ENCODE measurements at places on chromosomes 3 and 15. TPM values are rescaled to one million over a fixed set of nuclear protein-coding genes. Genes with fewer than 3 reads are reported as not detected.
A peak's percentile ranks its signal among the peaks of the same experiment; 100 is the strongest.

The ZBTB47 gene
- 26.3 TPM for polyA plus RNA-seq

GRCh38 chr15:40845511-40846284, 1.9 kb downstream of the SPINT1 start:
- DNase-seq: no peak

GRCh38 chr15:54518156-54518882, 540.1 kb downstream of the UNC13C start:
- DNase-seq: no peak

The CPNE9 gene
- polyA plus RNA-seq: not detected

GRCh38 chr3:124780356-124780755, 50.1 kb downstream of the UMPS start:
- peak; percentile 88 for DNase-seq

The IQCF5 gene
- not detected for polyA plus RNA-seq

- DNase-seq: no peak
Measured at GRCh38 chr3:56870436-56870835, 68.7 kb upstream of the ARHGEF3 start.

The PLA2G4D gene
- polyA plus RNA-seq: 0.10 TPM

GRCh38 chr15:37038716-37039106, 61.6 kb downstream of the MEIS2 start:
- DNase-seq: no peak

DNA sequence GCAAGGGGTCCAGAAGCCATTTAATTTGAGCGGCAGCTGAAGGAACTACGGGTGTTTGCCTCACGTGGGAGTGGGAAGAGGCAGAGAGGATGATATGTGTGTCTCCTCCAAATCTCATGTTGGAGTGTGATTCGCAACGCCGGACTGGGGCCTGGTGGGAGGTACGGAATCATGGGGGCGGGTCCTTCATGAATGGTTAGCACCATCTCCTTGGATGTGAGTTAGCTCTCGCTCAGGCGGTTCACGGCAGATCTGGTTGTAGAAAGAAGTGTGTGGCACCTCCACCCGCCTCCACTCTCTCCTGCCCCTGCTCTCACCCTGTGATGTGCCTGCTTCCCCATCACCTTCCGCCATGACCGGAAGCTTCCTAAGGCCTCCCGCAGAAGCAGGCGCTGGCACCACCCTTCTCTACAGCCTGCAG, 25.4 kb downstream of the XXYLT1 start:
- DNase-seq: no peak

The C15orf61 gene
- polyA plus RNA-seq: 7.9 TPM

DNA sequence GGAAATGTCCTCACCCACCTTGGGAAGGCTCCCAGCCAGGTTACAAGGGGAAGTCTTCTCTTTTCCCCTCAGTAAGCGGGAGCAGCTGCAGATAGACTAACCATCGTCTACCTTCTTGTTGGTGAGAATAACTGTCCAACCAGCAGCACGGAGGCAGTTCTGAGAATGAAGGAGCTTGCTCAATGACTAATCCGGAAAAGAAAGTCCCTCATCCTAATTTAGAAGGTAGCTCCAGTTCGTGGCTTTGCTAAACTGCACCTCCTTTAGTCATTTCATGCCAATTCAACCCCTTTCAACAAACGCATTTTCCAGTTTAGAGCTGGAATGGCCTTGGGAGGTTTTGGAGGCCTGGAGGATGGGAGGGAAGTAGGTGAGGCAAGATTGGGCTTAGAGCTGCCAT, 527.4 kb upstream of the PROK2 start:
- DNase-seq: no peak

The WDR49 gene
- polyA plus RNA-seq: 0.18 TPM

The CISH gene
- polyA plus RNA-seq: 13.1 TPM

The SOX14 gene
- not detected for polyA plus RNA-seq

The DRD3 gene
- polyA plus RNA-seq: not detected

DNA sequence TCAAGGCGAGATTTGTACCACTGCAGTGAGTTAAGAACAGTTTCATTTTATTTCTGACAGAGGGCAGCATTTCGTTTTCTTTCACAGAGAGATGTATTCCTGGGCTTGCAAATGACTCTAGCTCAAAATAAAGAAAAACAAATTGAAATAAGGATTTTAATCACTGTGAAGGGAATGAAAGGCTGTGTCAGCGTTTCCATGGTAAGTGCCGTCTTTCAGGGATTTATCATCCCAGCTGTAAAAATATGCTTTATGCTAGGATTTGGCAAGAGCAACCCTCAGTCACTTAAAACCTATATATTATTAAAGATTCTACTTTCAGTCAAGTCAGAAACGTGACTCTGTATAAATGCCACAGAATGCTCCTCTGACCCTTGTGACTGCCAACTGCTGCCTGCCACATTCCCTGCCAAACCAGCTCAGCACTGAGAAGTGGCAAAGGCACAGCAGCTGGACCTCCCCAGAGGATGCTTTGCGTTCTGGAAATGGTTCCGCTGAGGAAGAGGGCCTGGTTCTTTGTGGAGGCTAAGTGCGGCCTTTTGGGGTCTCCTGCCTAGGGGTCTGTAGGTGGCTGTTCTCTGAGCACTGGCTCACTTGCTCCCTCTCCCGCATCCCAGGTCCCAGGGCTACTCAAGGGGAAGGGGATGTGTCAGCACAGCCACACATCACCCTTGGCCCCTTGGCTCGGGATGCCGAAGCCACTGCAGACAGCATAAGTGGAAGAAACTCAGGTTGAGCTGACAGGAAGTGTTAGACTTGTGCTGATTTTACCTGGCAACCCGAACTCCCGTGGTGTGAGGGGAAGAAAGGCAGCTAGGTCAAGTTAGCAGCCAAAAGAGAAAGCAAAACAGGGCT, 56.6 kb upstream of the POMGNT2 start:
- peak; percentile 52 for DNase-seq

The CHRNA3 gene
- not detected for polyA plus RNA-seq

GRCh38 chr15:45702041-45702440, 67.2 kb downstream of the SQOR start:
- no peak for DNase-seq

The PLA2G4E gene
- 1.1 TPM for polyA plus RNA-seq

The ROBO2 gene
- 5.7 TPM for polyA plus RNA-seq

GRCh38 chr3:125125821-125126245, 70.0 kb upstream of the HEG1 start:
- DNase-seq: no peak

The CCDC9B gene
- 10.7 TPM for polyA plus RNA-seq

The NDN gene
- 204 TPM for polyA plus RNA-seq

GRCh38 chr3:123027292-123028232, at the start of gene SEMA5B:
Gene SEMA5B (minus strand): TSS chr3:123027763. CDS start chr3:122961263, 66,500 bp downstream.
- DNase-seq: peak; percentile 89

The CMTM8 gene
- polyA plus RNA-seq: 2.8 TPM

DNA sequence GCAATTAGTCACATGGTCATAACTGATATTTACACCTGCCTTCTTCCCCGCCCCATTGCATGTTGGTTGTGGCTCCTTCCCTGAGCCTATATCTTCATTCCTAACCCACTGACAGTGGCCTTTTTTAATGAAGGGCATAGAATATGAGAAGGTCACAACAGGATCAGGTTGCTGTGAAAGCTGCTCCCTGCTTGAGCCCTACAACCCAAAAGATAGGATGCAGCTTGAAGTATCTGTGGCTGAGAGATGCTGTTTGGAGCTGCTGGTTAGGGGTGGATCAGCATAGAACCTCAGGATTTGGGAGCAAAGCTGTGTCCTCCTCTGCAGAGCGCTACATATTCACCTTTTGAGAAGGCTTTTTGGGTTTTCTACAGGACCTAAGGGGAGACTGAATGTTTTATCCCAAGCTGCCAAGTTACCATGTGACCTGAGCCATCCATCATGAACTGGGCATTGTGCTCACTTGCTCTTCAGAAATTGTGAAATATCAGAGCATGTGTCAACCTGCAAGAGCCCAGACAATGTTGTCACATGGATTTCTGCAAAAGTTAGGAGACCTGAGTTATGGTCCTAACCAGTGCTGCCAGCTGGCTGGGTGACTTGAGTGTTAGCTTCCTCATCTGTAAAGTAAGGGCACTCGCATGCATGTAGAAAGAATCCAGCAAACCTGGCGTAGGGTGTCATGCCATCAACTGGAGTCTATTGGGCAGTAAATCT, 49.8 kb upstream of the ARL8B start:
- no peak for DNase-seq

DNA sequence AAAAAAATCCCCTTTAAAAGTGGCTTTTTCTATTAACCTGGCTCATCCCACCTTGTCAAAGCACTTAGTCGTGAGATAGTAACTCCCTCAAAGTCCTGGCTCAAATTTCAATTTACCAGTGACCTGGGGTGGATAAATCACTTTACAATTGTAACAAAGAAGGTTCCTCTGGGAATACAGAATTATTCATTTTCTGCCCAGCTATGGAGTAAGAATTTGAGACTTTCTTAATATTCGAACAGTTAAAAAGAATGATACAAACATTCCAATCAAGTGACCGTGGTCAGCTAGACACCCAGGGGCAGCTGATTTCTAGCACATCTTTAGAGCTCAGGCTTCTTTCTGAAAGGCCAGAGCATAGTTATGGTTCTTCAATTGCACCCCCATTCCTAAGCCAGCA, 291.0 kb upstream of the TGFBR2 start:
- peak; percentile 27 for DNase-seq

The ALDH1A2 gene
- polyA plus RNA-seq: 11.7 TPM

GRCh38 chr3:11600501-11601282, 43.0 kb downstream of the VGLL4 start:
- peak; percentile 79 for DNase-seq

- no peak for DNase-seq
Measured at GRCh38 chr15:76998663-76999285, 3.8 kb downstream of the PSTPIP1 start.

DNA sequence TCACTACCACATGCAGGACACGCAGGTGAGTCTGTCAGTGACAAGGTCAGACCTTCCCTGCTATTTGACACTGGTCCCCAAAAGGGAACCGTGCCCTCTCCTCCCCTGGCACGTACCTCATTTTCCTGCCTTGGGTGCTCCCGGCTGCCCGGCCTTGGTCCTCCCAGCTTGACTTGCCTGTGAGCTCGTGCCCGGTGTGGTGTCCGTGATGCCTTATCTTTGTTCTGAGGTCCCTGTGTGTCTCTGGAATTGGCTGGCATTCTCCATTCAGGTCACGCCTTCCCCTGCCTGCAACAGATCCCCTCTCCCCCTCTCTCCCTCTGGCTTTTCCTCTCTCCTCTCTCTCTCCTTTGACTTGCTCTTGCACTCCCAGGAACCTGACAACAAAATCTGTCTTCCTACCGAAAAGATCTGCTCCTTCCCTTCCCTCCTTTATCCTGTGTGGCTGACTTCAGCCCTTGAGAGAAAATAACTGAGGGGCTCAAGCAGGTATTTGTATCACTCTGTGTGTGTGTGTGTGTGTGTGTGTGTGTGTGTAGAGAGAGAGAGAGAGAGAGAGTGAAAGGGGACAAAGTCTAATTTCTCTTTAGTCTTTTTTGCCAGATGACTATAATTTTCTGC, at the start of gene MASP1:
MASP1 (minus strand) TSS at position 226 of the 621 bp plus-strand sequence; CDS start at position 121, 105 bp downstream.
- peak; percentile 62 for DNase-seq

Measured in muscle of back (tissue), 13 donors.